Stimulated activated CD8-positive, alpha-beta memory T cell treated with anti-CD3 and anti-CD28 coated beads, Interleukin-15, amount 100 ng/mL, for 48 hours (primary cell): ENCODE measurements at places on chromosomes 2 and 18.

DNA sequence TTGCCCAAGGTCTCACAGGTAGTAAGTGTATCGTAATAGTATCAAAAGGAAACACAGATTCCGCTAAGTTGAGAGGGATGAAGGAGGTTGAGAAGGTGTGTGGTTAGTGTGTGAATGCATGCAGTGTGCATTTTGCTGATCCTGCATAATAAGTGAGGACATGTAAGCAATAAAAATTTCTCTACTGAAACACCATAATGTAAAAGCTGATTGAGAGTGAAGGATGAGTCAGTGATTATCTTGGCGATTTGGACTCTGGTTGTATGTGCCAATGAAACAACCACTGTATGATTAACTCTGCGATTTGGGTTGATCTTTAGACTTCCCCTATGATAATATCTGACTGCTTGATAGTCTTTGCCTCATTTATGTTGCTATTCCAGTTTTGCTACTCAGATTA lies 16.7 kb upstream of the ADGRF3 start:
- no peak for DNase-seq

GRCh38 chr2:155815851-155816250 lies 516.7 kb downstream of the NR4A2 start:
- no peak for DNase-seq

- DNase-seq: no peak
These were observed 15.7 kb downstream of the GRHL1 start for GRCh38 chr2:9967053-9967775.

- no peak for DNase-seq
These were observed 2092.7 kb upstream of the PIK3C3 start for GRCh38 chr18:39862341-39862740.

- no peak for DNase-seq
These were observed 14.0 kb downstream of the TNS1 start for GRCh38 chr2:217988840-217989204.

GRCh38 chr2:226002438-226002837 lies 602.9 kb downstream of the NYAP2 start:
- DNase-seq: no peak

DNA sequence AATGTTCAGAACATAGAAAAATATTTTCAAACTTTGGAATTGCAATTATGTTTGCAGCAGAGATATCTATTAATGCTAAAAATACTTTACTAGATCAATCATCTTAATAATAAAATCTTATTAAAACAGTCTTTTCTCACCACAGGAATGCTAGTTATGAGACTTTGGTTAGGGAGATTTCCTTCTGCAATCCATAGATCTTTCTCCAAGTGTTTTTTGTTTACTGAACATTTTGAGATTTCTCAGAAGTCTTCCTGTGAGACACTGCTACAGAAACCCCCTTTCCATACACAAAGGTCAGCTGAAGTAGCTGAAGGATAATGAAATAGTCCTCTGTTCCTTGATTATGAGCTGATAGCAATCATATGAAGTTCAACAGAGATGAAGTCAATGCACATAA lies 59.4 kb upstream of the RAPH1 start:
- no peak for DNase-seq

GRCh38 chr2:177952151-177952550 lies 120.4 kb downstream of the PDE11A start:
- DNase-seq: no peak

DNA sequence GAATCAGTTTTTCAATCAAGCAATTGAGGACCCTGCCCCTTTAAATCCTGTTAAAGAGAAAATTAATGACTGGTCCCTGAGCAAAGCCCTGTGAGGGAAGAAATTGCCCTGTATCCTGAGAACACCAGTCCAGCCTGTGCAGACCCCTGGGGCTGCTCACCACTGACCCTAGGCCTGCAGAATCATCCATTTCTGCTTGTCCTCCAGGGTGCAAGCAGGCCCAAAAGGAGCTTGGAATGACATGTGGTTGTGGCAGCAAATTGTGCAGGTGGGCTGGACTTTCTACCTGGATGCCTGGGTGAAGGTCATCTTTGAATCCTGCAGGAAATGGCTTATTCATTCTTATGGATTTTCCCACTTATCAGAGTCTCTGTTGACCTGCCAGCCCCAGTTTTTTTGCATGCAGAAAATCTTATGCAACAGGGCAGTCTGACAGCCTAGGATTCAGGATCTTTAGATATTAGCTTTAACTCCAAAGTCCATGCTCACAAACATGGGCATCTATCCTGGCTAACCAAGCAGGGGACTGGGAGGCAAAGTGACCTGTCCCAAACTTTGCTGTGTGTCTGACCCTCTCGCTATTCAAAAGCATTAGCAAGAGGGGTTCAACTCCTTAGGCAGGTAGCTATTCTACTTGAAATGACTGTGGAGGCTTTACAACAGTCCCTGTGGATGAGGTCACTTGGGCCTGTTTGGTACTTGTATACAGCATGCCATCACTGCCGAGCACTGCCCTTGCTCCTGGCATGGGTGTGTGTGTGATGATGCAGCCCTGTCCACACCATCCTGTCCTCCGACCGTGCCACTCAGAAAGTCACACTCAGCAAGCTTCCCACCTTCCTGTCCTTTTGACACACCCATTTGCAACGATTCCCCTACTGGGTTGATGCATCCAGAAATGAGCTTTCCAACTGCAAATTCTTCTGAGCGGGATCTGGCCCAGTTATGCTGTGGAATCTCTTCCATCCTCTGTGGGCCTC lies 85.3 kb downstream of the CAPN13 start:
- DNase-seq: no peak

DNA sequence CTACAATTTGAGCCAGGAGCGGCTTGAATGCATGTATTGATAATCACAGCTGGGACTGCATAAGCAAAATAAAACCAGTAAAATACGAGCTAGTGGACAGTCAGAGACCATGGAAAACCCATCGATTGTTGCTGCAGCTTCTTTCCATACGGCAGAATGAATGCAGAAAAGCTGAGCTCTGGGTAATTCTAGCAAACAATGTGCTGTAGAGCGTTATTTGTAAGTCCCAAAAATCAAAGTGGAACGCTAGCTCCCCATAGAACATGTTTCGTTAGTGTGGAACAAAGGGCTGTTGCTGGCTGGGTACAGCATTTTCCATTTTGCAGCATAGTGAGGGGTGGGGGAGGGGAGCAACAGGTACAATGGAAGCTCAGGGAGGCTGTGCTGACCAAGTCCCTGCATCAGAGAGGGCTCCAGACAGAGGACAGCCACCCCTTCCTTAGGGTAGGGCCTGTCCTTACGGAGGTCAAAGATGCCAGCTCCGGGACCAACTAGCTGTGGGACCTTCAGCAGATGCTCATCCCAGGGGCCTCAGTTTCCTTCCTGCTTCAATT lies 74.1 kb downstream of the BOD1L2 start:
- DNase-seq: no peak

GRCh38 chr2:29495068-29495467 lies 379.9 kb downstream of the CLIP4 start:
- DNase-seq: no peak

DNA sequence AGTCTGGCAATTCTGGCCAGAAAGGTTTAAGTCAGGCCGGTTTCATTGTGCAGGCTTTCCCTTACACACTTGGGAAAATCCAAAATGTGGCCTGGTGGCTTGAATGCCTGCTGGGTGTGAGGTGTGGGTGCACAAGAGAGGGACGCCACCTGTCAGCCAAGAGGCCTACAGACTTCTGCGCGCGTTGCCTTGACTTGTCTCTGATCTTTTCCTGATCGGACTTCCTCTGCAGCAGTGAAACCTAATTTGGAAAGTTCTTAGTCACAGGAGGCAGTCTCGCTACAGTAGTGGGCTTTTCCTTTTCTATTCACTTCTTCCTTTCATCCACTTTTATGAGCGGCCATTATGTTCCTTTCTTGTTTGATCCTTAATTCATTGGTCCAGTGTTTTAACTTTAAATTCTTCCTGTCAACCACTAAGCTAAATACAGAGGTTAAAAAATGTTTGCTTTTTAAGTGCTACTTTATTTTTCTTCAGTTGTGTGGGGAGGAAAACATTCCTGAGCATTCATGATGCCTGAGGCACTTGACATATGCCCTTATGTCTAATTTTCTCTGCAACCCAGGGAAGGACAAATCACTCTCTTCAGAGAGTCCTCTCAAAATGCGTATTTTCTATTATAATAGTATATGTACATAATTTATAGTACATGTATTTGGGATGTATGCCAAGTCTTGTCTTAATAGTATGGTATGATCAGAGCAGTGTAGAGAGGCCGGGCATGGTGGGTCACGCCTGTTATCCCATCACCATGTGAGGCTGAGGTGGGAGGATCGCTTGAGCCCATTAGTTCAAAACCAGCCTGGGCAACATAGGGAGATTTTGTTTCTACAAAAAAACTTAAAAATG lies 128.9 kb downstream of the WDSUB1 start:
- DNase-seq: no peak

DNA sequence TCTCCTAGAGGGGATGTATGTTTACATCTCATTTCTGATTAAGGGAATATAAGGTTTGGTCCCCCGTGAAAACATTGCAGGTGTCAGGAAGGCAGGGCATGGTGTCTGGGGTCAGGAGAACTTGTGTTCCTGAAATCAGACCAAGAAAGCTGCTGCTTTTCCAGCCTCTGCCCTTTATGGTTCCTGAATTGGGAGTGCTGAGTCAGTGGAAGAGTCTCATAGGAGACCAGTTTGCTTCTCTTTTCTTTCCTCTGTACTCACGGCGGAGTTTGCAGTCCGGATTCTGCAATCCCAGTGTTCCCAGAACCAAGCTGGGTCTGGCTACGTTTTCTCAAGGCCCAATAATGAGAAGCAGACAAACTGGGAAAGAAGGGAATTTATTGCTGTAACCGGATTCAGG lies 5.1 kb upstream of the MARCO start:
- DNase-seq: no peak

- DNase-seq: no peak
These were observed 43.8 kb downstream of the OSBPL6 start for GRCh38 chr2:178238154-178238521.

DNA sequence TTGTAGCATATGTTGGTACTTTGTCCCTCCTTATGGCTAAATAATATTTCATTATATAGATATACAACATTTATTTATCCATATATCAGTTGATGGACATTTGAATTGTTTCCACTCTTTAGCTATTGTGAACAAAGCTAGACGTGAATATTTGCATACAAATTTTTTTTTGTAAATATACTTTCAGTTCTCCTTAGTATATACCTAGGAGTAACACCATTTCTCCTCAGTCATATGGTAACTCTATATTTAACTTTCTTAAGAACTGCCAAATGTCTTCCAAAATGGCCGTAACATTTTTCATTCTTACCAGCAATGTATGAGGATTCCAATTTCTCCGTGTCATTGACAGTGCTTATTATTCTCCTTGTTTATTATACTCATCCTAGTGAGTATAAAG lies 74.5 kb downstream of the TMEM185B start:
- DNase-seq: no peak

DNA sequence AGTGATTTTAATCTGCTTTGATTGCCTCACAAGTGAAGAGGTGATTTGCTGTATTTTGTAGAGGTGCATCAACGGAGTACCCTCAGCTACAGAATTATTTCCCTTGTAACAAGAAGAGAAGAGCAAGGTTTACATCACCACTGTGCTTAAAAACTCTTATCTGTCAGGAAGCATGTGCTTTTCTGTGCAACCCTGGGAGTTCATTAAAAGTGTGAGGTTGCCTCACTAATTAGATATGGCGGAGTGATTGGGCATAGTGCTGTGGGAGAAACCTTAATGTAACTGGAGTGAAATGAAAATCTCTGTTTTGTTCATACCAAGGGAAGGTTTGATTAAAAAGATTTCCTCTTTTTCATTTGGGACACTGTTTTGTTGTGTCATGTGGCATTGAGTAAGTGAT lies 544.7 kb downstream of the PARD3B start:
- DNase-seq: no peak

GRCh38 chr2:238420442-238420841 lies 6.3 kb upstream of the ASB1 start:
- DNase-seq: no peak

DNA sequence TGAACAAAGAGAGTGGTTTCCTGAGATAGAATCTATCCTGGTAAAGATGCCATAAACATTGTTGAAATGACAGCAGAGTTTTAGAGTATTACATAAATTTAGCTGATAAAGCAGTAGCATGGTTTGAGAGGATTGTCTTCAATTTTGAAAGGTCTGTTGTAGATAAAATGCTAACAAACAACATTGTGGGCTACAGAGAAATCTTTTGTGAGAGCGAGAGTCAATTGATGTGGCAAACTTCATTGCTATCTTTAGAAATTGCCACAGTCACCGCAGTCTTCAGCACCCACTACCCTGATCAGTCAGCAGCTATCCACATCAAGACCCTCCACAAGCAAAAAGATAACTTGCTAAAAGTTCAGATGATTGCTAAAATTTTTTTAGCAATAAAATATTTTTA lies 17.5 kb downstream of the VRK2 start:
- DNase-seq: no peak

GRCh38 chr2:71612581-71613402 lies 159.4 kb downstream of the DYSF start:
- DNase-seq: no peak

DNA sequence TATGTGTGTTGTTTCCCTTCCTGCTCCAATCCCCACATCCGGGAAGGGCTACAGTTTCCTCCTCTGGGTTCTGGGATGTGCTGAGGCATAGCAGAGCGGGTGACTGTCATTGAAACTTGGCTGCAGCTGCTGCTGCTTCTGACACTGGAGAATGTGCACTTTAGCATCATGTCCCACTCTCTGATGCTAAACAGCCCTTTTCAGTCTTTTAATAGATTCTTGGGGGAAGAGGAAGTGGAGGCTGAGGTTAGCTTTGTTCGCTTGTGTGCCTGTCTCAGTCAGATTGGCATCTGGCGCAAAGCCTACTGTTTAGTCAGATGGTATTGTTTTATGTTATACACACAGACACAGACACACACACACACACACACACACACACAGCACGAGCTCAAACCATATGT lies 136.5 kb upstream of the RND3 start:
- DNase-seq: no peak

GRCh38 chr2:236078297-236079255 lies 89.6 kb downstream of the GBX2 start:
- no peak for DNase-seq

DNA sequence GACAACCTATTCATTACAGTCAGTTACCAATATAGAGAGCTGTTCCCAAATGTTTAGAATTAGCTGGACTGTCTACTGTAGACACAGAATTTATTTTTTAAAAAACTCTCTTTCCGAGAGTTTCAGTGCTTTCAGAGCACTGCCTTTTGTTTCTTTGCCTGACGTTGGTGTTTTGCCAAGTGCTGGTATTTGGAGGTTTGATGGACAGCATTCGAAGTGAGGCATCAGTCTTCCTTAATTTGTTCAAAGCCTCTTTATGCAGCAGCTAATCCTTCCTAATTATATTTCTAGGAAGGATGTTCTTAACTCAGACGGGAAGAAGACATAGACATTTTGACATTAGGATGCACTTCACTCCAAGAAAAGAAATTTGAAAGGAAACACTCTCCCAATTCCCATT lies 83.2 kb downstream of the LTBP1 start:
- DNase-seq: no peak
